ENCODE measurements at places on chromosomes 13 and 19.

GRCh38 chr19:39858541-39858940 is 12.4 kb upstream of the FBL start:
- peak; percentile 25 for DNase-seq

DNA sequence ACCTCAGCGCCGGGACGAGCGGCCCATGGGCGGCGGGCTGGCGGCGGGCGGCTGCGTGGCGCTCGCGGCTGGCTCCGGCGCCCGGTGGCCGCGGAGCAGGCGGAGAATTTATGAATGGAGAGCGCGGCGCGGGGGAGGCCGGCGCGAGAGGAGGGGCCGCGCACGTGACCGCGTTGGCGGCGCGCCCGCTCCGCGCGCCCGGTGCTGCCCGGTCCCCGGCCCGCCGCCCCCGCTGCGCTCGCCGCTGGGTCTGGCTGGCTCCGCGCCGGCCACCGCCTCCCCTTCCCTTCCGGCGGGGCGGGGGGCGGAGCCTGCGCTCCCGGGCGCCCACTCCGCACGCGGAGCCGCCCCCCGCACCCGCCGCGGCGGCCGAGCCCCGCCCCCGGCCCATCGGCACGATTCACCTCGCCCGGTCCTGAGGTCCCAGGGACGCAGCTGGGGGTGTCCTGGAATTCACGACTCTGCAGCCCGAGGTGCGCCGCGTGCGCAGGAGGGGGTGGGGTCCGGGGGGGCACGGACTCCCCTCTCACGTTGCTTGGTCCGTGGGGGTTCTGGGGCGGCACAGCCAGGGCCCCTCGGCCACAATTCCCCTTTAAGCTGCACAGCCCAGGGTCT is at the start of gene CBARP:
Gene CBARP (minus strand): TSS at position 252 of the 615 bp plus-strand sequence. CDS start 1,905 bp downstream, outside the sequence.
- peak; percentile 84 for DNase-seq

DNA sequence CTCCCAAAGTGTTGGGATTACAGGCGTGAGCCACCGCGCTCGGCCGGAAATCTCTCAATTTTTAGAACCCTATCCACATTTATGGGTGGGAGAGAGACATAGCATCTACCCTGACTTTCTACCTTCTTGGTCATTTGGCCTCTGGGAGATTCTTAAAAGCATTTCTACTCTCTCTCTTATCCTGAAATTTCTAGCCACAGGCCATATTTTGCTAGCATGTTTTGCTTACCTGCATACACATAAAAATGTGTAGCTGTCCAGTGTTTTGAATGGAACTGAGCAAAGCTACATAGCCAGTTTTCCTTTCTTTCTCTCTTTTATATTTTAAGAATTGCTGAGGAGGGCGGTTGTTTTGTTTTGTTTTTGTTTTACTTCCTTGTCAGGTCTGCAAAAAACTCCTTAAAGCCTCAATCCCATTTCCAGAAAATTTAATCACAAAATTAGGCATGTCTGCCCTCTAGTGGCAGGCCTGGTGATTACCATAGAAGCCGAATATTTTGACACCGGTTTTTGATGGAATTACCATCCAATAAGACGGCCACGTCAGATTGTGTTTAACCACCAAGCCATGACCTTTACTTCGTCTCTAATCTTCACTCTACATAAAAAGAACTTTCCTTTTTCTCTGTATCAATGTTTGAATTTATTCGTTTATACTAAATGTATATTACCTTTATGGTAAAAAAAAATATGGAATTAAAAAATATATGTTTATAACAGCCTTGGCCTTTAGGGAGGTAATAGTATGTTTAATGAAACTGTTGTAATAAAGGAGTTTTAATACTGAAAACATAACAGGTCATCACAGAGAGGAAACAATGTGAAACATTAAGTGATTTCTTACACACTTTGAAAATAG is 34.4 kb upstream of the OXGR1 start:
- peak; percentile 35 for DNase-seq

DNA sequence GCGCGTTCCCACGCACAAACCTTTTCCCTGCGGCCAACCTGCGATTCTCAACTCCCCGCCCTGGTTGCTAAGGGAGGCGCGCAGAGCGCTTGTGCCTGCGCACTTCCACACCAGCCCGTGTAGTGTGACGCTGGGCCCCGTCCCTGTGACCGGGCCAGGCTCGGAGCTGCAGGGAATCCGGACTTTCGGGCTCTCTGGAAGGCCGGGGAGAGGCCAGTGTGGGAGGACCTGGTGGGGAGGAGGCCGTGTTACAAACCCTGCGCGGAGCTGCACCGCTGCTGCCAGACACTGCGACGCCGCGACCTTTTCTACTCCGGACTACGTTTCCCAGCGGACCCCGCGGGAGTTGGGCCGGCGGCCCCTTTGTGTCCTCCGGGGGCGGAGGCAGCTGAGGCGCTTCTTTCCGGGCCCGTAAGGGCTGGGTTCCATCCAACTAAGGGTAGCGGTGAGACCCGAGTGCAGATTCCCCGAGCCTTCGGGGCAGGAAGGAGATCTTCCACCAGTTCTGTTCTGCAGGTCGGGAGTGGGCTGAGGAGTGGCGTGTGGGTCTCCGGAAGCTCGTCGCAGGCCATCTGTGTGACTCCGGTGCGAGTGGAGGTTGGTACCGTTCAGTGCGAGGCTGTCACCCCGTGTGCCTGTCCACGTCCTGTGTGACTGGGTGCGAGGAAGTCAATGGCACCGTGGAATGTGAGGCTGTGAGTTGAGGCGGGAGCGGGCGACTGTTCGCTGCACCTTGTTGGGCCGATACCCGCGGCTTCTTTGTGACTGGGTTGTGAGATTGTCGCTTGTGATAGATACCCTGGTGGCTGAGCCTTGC is at the start of gene ZNF570:
Gene ZNF570 (plus strand): TSS at position 396 of the 817 bp plus-strand sequence. CDS start 999 bp downstream, outside the sequence.
- DNase-seq: peak; percentile 95

- DNase-seq: no peak
Observed at GRCh38 chr19:6475321-6476108, 6.1 kb downstream of the DENND1C start.

- DNase-seq: no peak
Observed at GRCh38 chr13:61900033-61900432, 484.4 kb upstream of the PCDH20 start.

DNA sequence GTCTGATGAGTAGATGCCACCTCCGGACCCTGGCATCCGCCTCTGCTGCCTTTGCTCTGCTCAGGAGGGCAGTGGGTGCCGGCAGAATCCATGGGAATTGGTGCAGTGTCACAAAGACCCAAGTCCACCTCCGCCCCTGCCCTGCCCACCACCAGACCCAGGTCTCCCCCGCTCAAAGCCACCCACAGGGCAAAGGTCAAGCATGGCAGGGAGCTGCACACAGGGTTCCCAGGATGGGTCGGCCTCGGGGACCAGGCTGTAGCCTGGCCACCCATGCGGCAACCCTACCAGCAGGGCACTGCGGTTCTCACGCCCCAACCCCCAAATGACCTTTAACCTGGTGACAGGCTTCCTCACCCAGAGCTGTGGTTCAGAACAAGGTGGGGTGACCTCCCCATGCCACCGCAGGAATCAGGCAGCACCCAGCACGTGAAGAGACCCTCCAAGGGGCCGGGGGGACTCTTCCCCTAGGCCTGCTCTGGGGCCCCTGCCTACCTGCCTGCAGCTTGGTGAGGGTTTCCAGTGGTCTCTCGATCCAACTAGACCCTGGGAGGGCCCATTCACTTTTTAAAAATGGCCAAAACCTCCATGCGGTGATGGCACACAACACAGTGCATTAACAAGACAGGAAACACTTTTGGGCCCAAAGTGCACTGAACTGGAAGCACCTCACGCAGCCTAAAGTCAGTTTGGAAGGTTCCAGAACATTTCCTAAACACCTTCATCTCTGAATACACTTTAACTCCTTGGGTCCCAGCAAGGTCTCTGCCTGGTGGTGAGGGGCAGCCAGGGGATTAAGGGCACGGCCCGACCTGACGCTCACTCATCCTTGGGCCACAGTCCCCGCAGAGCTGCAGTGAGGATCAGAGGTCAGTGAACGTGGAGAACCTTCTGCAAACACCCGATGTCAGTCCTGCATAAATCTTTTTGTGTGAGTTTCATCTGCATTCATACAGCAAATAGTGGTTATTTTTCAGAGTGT is 11.0 kb downstream of the GAS6 start:
- DNase-seq: no peak

- no peak for DNase-seq
Observed at GRCh38 chr19:7541475-7541824, 5.9 kb downstream of the PNPLA6 start.

- DNase-seq: peak; percentile 3
Observed at GRCh38 chr13:81779876-81780275, 1439.0 kb upstream of the SPRY2 start.

- DNase-seq: no peak
Observed at GRCh38 chr19:45322744-45323281, at the start of gene CKM. CKM (minus strand) TSS chr19:45322875; CDS start chr19:45319713, 3,162 bp downstream.

DNA sequence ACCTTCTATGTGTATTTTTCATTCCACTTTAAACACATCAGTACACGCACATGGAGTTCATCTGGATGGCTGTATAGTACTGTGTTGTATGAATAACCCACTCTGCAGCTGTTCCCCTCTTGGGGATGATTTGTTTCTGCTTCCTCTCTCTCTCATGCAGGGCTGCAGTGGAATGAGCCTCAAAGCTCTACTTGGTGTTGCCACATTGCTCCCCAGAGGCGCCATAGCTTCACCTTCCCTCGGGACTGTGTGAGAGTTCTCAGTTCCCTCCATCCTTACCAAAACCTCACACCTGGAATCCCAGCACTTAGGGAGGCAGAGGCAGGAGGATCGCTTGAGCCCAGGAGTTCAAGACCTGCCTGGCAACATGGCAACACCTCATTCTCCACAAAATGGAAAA is 28.4 kb upstream of the GPR183 start:
- no peak for DNase-seq

- DNase-seq: no peak
Observed at GRCh38 chr13:72585254-72585653, 142.2 kb downstream of the MZT1 start.

DNA sequence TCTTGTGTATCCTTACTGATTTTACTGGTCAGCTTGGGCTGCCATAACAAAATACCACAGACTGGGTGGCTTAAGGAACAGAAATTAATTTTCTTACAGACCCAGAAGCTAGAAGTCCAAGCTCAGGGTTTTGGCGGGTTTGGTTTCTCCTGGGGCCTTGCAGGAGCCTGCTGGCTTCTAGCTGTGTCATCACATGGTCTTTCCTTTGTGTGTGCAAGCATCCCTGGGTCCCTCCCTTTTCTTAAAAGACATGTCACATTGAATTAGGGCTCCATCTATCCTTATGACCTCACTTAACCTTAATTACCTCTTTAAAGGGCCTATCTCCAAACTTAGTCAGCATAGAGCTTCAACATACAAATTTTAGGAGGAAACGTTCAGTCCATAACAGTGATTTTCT is 23.4 kb downstream of the UBAC2 start:
- DNase-seq: no peak

GRCh38 chr19:55208880-55209692 is at the start of gene PTPRH:
PTPRH (minus strand) TSS chr19:55209501; CDS start chr19:55209433, 68 bp downstream.
- no peak for DNase-seq

- no peak for DNase-seq
Observed at GRCh38 chr19:46515879-46516350, 20.2 kb upstream of the PNMA8B start.

DNA sequence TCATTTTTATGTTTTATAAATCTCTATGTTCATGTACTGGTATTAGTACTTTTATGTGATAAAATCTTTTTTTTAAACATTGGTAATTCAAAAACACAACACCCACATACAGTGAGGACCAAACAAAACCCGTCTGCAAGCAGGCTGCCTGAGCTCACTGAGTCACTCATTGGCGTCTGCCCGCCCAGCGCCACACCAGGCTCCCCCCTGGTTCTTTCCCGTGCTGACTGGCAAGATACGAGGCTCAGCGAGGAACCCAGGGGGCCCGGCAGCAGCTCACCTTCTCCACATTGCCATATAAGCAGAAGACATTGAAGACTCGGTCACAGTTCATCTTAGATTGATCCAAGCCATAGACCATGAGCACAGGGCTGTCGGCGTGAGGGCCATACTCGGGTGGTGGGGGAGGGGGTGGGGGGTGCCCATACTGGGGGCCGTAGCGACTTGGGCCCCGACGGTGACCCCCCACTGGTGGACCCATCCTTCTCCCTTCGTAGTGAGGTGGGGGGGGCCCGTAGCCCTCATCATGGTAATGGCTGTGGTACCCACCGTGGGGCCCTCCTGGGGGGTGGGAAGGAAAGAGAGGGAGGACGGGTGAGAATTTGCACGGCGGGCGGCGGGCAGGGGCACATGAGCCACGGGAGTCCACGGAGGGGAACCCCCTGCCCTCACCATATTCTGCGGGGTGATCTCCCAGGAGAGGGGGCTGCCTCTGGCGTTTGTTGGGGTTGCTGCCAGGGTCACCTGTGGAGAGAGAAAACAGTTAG is 8.4 kb upstream of the ECH1 start:
- no peak for DNase-seq

- peak; percentile 82 for DNase-seq
Observed at GRCh38 chr19:3270902-3271301, 46.4 kb downstream of the CELF5 start.

DNA sequence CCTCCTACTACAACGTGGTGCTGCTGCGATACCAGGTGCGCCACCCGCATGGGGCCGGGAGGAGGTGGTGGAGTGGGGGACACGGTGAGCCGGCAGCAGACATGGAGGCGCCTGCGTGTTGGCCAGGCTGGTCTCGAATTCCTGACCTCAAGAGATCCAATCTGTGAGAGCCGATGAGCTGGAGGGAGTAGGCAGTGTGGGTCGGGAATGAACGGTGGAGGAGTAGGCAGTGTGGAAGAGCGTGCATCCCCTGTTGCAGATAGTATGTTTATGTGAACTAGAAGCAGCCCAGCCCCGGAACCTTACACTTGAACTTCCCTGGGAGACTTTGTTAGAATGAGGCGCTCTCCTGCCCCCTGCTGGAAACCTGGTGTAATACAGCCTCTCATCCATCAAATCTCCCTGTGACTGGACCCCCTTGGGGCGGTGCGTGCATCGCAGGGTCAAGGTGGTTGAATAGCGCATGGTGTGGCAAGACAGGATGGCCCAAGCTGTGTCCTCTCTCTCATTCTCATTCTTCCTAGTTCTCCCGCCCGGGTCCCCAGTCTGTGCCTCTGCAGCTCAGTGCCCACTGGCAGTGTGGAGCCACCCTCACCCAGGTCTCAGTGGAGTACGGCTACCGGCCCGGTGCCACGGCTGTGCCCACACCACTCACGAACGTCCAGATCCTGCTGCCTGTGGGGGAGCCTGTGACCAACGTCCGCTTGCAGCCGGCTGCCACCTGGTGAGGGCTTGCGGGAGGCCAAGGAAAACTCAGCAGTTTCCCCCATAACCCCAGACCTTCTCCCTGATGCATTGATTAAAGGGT is 10.5 kb upstream of the B3GNT3 start:
- peak; percentile 87 for DNase-seq

- DNase-seq: peak; percentile 29
Observed at GRCh38 chr19:53868091-53868891, 608 bp downstream of the MYADM start.

GRCh38 chr19:9580728-9581127 is 3.6 kb downstream of the ZNF121 start:
- no peak for DNase-seq

DNA sequence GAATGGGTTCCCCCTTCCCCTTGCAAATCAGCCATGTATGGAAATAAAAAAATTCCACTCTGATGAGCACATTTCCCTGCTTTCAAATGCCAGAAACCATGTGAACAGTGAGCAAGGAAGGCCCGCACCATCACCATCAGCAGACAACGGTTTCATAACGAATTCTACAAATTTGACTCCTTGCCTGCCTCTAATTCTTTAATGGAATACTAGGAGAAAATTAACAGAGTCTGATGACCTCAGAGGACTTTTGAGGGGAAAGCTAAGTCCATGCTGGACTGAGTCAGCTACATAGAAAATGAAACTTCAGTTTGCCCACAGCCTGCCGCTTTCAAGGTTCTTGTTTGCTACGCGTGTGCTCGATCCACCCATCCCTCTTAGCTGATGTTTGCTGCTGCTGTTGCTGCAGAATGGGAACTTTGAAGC is 46.7 kb upstream of the KL start:
- no peak for DNase-seq

- DNase-seq: no peak
Observed at GRCh38 chr19:54203151-54203611, 2.5 kb downstream of the RPS9 start.

GRCh38 chr13:31853643-31854326 is 114.5 kb downstream of the RXFP2 start:
- no peak for DNase-seq
